ENCODE measurements at places on chromosomes 7 and 10.

- DNase-seq = no peak
Measured at GRCh38 chr10:76115131-76115470, 683.7 kb downstream of the LRMDA start.

DNA sequence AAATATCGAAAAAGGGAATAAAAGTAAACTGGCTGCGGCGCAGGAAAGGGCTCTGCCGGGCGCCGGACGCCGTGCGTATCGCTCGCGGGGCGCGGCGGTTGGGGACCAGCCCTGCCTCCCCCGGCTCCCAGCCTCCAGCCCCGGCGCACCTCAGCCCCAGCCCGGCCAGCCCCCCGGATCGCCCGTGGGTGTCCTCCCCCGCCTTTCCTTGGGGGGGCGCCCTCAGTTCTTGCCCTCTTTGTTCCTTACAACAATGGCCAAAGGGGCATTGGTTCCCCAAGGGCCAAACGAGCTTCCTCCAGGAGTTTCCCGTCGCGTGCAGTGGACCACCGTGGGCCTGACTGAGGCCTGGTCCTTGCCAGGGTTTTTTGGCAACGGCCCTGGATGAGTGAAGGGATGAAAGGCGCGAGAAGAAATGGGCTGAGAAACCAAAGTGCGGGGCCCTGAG lies 1.2 kb downstream of the MACROH2A2 start:
- peak; percentile 37 for DNase-seq

DNA sequence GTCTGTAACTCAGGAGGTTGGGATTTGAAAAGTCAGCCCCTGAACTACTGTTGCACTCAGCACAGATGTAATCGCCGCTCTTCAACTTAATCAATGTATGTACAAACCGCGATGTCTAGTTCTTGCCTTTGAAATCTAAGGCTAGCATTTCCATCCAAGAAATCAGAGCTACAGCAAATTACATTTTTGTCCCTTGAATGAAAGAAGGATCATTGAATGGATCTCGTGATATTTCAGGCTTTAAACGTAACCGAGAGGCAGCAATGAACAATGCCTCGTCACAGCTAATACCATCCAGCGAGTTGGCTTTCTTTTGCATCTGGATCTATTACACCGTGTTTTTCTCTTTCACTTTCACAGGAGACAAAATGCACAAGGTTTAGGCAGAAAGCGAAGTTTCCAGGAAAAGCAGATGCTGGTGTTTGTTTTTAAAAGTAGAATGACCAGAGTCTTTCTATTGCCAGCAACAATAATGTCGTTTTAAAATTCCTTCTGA lies 5.5 kb downstream of the SKIDA1 start:
- DNase-seq = peak; percentile 15

GRCh38 chr10:78600121-78600665 lies 468.6 kb upstream of the ZMIZ1 start:
- DNase-seq = no peak

GRCh38 chr7:30613366-30614325 lies 19.0 kb downstream of the GARS1 start:
- no peak for DNase-seq

DNA sequence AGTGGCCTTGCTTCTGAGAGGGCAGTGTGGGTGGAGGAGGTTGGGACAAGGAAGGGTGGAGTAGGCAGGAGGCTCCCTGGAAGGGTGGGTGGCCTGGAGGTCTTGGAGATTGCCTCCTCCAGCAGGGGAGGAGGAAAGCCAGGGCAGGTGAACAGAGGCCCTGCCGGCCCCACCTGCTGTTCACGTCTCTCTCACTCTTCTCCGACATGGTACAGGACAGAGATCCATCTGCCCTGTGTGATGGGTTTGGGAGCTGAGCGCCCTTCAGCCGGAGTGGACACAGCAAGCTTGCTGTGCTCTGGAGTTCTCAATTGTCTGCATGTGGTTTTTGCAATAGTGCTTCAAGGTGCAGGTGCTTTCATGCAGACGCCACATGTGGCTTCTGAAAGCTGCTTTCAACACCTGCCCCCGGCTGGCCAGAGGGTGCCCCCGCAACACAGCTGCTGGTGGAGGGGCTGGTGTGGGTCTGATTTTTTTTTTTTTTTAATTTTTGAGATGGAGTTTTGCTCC lies 82.8 kb upstream of the GNA12 start:
- DNase-seq = no peak

- DNase-seq = peak; percentile 17
Measured at GRCh38 chr10:6532321-6532720, 47.8 kb downstream of the PRKCQ start.

GRCh38 chr10:126223512-126224067 lies 164.7 kb downstream of the ADAM12 start:
- DNase-seq = no peak

- DNase-seq = no peak
Measured at GRCh38 chr10:116122664-116123063, 150.3 kb downstream of the GFRA1 start.

DNA sequence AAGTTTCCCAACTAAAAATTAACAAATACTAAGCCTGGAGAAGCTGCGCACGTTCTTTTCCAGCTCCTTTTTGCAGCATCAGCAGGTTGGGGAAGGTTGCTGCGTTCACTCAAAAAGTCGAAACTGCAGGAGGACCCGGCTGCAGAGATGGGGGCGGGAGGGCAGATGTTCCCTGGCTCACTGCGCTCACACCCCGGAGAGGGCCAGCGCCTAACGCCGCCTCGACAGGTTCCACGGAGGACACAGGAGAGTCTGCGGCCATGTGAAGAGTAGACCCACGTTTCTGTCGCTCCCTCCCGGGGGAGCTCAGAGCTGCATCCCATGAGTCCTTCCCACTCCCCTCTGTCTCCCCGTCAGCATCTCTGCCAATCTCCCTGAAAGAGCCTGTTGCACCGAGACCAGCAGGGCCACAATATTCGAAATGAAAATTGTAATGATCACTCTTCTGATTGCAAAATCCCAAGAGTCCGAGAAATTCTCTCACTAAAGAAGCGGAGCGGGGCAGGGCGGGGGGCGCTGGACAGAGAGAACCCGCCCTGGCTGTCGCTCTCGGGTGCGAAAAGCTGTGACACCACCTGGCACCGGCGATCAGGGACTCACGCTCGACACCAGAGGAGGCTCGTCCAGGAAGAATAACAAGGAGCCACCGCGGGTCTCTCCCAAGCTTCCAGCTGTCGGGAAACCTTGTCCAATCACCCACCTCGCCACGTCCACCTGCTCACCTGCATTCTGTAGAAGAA lies 131.5 kb upstream of the PFKP start:
- DNase-seq = no peak

GRCh38 chr10:46548498-46549090 lies 7.9 kb downstream of the GPRIN2 start:
- peak; percentile 1 for DNase-seq

- DNase-seq = no peak
Measured at GRCh38 chr10:92180399-92180798, 110.5 kb downstream of the CPEB3 start.

GRCh38 chr10:34716234-34716633 lies 98.9 kb downstream of the PARD3 start:
- DNase-seq = no peak

DNA sequence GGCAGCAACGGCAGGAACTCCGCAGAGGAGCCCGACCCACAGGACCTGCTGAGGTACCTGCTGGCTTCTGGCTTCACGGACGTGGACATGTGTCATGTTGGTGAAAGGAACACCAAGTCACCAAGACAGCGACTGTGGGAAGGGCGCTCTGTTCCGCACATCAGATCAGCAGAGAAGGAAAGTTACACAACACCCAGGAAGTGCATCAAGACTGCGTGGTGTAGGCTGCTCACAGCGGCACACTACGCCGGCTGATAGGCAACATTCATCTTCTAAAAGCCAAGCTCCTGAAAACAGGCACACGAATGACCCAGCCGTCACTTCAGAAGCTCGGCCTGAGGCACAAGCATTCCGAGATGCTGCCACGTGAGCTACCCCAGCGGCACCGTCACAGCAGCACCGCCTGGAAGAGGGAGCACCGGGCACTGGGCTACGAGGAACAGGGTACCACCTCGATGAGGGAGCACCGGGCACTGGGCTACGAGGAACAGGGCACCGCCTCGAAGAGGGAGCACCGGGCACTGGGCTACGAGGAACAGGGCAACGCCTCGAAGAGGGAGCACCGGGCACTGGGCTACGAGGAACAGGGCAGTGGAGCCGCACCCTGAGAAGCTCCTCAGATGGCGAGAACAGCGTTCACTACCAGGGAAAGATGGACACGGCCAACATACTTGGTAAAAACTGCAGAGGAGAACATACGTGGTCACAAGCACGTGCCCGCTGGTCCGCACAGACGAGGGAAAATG lies 86.7 kb downstream of the MAD1L1 start:
- DNase-seq = no peak

DNA sequence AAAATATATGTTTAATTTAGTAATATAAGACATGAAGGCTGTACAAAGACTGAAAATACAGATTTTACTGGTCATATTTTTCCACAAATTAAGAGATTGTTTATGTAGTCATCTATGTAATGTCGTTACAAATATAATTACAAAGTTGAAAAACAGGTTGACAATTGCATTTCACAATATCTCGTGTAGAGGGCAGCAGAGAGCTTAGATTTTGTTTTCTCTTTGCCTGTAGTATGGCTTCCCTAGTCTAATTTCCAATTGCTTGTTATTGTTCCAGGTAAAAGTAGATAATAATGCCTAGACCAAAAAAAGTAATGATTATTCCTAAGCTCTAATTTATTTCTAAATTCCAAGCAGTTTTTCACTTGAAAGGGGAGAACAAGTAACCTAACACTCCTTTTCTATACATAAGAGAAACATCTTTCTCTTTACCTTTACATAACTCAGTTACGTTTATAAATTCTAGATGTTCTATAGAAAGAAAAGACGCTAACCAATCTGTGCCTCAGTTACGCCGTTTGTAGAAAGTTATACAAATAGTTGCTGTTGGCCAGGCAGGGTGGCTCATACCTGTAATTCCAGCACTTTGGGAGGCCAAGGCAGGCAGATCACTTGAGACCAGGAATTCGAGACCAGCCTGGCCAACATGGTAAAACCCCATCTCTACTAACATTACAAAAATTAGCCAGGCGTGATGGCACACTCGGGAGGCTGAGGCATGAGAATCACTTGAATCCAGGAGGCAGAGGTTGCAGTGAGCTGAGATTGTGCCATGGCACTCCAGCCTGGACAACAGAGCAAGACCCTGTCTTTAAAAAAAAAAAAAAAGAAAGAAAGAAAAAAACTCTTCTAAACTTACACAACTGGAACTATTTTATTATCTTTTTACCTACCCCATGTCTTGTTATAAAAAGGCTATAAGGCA lies 30.0 kb downstream of the NET1 start:
- no peak for DNase-seq

GRCh38 chr7:6032641-6033040 lies 1.5 kb downstream of the ANKRD61 start:
- DNase-seq = no peak

DNA sequence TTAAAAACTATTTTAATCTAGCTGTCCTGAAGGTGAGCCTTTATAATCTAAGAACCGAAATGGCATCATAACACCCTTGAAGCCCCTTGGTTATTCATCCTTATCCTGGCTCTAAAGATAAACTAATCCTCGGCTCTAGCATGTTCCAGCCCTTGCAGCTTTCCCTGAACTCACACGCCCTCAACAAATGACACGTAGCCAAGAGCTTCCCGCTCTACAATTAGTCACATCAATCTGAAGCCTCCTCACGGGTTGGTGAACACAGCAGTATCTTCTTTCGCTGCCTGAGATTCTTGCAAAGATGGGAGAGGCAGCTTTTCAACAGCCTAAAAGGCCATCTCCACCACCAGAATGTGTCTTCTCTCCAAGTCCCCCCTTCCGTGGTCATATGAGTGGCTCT lies 4.1 kb downstream of the FRMD4A start:
- no peak for DNase-seq

DNA sequence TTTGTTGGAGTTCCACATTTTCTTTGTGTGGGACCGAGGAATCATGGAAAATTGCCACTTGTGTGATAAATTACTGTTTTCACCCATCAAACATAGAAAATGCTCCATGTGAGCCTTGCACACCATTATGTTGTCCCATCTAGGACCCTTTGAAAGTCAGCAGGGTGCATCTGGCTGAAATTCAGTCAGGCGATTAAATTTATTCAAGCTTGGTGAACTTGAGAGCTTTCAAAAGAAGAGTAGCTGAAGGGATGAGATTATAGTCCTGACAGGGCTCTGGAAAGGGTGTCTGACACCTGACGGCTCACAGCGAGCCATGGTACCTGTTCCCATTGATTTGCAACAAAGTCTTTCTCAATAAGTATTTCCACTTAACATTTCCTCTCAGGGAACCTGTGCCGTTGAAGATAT lies 399.7 kb upstream of the ETV1 start:
- DNase-seq = no peak

DNA sequence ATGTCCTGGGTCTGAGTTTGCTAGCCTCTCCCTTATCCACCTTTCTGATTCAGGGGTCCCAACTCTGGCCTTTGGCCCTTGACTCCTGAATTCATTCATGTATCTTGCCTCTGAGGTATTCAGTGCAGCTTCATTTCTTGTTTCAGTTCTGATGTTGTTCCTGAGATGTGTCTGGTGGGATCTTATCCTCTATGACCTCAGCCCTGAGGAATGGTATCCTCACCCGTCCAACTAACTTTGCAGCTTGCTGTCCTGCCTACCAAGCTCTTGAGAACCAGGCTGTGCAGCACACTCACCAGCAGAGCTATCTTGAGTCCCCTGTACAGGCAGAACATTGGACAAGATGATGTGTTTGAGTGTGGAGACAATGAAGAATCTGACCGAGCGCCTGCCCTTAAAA lies 13.8 kb downstream of the SUFU start:
- no peak for DNase-seq

DNA sequence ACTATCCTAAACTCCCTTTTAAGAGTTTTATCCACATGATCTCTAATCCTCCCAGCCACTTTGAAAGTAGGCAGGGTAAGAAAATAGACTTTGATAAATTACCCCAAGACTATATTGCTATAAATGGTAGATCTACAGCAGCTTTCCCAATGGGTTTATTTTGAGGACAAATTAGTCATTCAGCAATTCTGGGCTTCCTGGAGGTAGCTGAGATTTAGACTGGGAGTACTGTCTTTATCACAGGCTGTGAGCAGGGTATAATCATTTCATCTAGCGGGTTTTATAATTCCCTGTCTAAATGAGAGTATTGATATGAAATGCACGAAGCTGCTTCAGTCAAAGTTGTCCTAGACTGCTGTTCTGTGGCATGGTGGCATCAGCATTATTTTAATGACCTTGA lies 279.4 kb downstream of the SORCS3 start:
- DNase-seq = no peak

All from stimulated activated CD4-positive, alpha-beta T cell treated with anti-CD3 and anti-CD28 coated beads, Interleukin-15, amount 100 ng/mL, for 24 hours (primary cell).